ENCODE measurements at places on chromosomes 1 and 21. TPM values are rescaled to one million over a fixed set of nuclear protein-coding genes. Genes with fewer than 3 reads are reported as not detected.
A peak's percentile ranks its signal among the peaks of the same experiment; 100 is the strongest.

Gene PGBD5
- polyA plus RNA-seq = 36.6 TPM

DNA sequence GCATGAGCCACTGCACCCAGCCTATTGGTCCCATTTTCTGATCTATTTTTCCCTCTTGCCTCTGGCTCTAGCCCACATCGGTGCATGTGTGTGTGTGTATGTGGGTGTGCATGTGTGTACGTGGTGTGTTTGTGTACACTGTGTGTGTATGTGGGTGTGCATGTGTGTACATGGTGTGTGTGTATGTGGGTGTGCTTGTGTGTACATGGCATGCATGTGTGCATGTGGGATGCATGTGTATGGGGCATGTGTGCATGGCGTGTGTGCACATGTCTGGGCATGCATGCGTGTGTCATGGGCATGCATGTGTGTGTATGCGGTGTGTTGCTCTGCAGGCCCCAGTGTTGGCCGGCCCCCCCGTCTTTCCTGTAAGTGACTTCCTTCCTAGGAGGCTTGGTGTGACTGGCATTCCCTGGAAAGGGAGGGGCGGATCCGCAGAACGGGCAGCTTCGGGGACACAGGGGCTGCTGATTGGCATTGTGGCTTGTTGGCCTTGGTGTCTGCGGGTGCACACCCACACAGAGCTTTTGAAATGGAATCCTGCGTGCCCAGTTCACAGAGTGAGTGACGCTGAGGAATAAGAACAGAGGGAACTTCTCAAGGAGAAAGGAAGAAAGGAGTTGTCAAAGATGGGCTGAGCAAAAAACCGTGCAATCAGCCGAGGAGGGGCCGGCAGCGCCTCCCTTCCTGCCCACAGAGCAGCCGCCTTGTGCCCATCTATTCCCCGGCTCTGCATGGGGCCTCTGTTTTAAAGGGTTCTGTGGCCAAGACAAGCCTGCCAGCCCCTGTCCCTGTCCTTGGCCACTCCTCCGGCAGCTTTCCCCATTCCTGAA, 8.0 kb downstream of the PDXK start:
- H3K36me3 ChIP-seq = peaks cover 10% of the 10 kb centered on the region
- no peaks in the 10 kb centered on the region for H3K27me3 ChIP-seq
- H3K4me3 ChIP-seq = no peak overlapping the region
- H3K27ac ChIP-seq = no peak overlapping the region

DNA sequence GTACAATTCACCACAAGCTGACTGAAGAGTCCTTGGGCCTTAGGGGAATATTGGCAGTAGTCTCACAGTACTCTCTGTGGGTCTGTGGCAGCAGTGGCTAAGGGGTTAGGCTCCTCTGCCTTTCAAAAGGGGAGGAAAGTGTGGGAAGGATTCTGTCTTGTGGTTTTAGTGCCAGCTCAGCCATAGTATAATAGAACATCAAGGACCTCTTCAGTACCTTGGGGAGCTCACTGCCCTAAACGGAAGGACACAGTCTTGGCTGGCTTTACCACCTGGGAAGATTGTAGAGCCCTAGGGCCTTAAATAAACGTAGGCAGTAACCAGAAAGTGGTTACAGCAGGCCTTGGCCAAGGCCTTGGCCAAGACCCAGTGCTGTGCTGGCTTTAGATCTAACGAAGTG, 265.7 kb downstream of the COL11A1 start:
- H3K27ac ChIP-seq = no peak overlapping the region
- H3K4me1 ChIP-seq = peaks cover 9% of the 10 kb centered on the region
- DNase-seq = no peak
- no peak overlapping the region for H3K4me3 ChIP-seq
- H3K36me3 ChIP-seq = no peaks in the 10 kb centered on the region
- no peaks in the 10 kb centered on the region for H3K27me3 ChIP-seq

GRCh38 chr21:36550761-36551160, 70.8 kb upstream of the CLDN14 start:
- peak overlapping the region; percentile 79 for H3K27ac ChIP-seq
- no peaks in the 10 kb centered on the region for H3K36me3 ChIP-seq
- no peak for DNase-seq
- no peak overlapping the region for H3K4me3 ChIP-seq
- no peaks in the 10 kb centered on the region for H3K27me3 ChIP-seq
- peaks cover 60% of the 10 kb centered on the region for H3K4me1 ChIP-seq

GRCh38 chr1:154969860-154970452, 591 bp downstream of the SHC1 start:
- H3K27me3 ChIP-seq = no peaks in the 10 kb centered on the region
- H3K4me1 ChIP-seq = peaks cover 52% of the 10 kb centered on the region
- H3K36me3 ChIP-seq = peaks cover 40% of the 10 kb centered on the region
- DNase-seq = peak; percentile 64

DNA sequence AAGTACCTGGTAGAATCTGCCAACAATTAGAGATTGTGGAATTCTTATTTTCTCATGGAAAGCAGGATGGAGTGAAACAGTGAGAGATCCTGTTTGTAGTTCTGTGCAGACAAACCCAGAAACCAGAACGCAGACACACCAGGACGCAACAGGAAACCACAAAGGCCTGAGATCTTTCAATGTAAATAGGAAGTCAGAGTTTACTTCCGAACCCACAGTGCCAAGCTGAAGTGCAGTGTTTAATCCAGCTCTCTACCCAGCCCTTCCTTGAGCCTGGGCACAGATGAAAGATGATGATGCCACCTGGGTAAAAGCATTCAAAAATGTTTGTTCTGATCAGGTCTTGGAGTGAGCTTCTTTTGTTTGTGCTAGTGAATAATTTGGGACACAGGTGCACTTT, 244.2 kb upstream of the HOOK1 start:
- no peak overlapping the region for H3K4me3 ChIP-seq
- peak; percentile 50 for DNase-seq
- H3K27me3 ChIP-seq = no peaks in the 10 kb centered on the region
- H3K4me1 ChIP-seq = no peaks in the 10 kb centered on the region
